Activated CD4-positive, alpha-beta T cell treated with anti-CD3 and anti-CD28 coated beads, Interleukin-2, amount 10 ng/mL, durations not matched to agents 7 days and 5 days (primary cell): ENCODE measurements at places on chromosomes 6 and 20. TPM values are rescaled to one million over a fixed set of nuclear protein-coding genes. Genes with fewer than 3 reads are reported as not detected.

SMOC2 gene
- not detected for total RNA-seq

BMP5 gene
- total RNA-seq = not detected

COL9A1 gene
- not detected for total RNA-seq

MICAL1 gene
- total RNA-seq = 93.1 TPM

PPP1R16B gene
- 63.6 TPM for total RNA-seq

ANKRD66 gene
- total RNA-seq = not detected

- no peak for DNase-seq
Measured at GRCh38 chr6:113291751-113292445, 565.2 kb upstream of the MARCKS start.

DNA sequence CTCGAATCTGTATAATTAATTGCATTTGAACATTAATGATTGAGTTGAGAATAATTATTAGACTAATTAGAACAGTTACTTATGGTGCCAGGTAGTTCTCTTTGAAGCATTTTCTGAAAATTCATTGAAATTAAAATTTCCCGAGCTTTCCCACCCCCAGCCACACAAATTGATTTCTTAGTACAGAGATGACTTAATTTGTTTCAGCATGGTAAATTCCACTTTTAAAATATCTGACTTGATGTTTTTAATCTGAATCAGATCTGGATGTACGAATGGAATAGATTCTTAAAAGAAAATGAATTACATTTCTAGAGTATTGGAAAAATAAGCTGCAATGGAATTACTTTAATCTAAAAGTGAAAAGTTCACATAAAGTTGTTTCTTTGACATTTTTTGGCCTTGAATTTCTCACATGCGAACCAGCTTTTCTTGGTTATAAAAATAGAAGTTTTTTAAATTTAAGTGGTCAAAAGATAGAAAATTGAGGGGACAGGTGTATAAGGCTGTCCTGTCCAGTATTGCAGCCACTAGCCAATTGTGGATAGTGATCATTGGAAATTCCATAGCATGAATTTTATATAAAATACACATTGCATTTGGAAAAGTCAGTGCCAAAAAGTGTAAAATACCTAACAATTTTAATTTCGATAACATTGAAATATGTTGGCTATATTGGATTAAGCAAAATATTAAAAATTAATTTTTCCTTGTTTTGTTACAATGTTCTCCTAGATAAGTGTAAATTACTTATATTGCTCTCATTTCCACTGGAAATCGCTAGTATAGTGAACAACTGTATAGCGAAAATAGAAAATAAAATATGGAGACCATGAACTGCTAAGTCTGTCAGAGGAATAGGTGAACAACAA lies 102.9 kb downstream of the OR2B2 start:
- no peak for DNase-seq

DNA sequence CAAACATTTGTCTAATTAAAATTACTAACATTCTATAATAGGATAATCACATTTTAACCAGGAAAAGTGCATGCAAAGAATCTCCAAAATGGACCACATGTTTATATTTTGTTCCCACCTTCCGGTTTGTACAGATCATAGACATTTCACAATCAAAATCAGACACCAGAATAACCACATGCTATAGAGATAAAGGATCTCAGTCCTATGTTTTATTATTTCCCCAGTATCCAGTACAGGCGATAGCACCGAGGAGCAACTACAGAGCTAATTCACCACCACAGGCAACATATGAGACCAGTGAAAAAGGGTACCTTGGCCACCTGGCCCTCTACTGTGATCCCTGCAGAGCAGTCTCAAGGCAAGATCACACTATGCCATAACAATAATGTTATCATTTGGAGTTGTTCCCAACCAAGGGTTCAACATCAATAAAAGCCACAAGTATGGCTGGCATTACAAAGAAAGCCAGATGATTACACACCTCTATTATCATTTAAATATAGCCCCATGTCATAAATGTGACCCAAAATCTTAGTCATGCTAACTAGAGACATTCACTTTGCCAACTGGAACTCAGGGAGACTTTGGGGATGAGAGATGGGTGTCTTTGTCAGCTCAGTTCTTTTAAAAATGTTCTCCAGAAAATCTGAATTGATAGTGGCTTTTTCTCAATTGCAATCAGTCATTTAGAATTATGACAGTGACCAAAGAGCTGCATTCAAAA lies 46.7 kb downstream of the RALGAPA2 start:
- DNase-seq = no peak

DNA sequence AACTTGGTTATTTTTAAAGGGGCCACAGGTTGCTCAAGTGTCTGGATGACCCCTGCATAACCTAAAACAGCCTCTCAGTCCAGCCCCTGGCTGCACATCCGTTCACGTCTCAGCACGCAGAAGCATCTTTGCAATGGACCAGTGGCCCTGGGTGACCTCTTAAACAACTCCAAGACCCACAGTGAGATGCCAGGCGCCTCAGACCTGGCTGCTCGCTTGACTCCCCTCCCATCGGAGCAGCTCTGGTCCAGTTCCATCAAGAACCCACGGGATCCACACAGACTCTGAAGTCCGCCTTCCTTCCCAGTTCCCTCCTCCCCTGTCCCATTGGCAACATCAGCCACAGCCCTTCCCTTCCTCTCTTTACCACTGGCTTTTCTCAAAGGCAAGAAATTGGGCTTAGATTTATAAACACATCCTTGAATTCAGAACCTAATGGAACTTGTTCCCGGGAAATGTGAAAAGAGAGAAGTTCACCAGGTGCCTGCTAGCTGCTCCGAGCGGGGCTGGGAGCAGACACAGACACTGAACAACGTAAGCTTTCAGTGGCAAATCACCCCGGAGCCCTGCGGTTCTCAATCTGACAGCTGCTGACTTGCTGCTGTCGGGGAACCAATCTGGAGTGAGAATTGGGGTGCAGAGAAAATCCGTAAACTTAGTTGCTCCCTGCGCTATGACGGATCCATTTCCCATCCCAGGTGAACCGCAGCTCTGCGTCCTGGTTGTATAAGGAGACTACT lies 39.6 kb upstream of the MPC1 start:
- no peak for DNase-seq

- DNase-seq = no peak
Measured at GRCh38 chr6:65199121-65199520, 507.9 kb downstream of the EYS start.

DNA sequence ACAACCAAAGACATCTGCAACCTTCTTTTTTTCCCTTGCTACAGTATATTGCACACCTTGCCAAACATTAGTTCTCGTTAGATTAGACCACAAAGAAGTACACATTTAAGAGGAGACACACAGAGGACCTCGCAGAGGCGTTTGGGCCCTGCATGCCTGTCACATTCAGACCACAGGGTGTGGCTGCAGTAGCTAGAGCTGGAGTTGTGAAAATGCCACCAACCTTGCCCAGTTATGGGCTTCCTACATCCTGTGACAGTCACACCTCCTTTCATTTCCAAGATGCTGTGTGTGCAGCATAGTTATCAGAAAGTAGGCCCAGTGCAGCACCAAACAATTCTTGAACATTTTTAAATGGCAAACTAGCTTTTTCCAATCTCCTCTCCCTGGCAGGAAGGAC lies 2.4 kb downstream of the SYNE1 start:
- peak; percentile 21 for DNase-seq

DNA sequence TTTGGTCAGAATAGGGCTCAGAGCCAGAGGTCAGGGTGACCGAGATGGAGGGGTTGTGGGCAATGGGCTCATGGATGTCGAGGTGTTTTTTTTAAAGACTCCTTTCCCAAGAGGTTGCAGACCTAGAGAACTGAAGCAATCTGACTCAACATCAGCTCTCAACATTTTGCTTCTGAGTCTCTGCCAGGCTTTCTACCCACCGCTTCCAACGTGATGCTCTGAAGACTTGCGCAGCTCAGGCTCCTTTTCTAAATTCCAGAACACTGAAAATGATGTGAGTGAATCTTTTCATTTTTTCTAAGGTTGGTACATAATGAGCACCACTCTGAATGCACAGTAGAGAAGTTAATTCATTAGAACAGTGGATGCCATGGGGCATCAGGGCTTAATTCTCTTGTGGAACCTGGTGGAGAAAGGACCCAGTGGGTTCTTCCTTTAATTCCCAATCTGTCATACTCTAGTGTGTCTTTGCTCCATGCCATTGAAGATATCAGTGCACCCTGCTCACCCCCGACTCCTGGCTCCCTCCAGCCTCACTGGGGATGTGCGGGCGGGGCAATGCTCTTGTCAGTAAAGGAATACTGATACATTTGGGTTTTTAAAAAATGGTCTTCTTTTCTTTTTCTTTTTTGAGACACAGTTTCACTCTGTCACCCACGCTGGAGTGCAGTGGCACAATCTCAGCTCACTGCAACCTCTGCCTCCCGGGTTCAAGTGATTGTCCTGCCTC lies 17.0 kb upstream of the KIF13A start:
- DNase-seq = no peak

- peak; percentile 84 for DNase-seq
Measured at GRCh38 chr6:11496152-11497060, 41.1 kb upstream of the TMEM170B start.

- DNase-seq = no peak
Measured at GRCh38 chr6:168434505-168434904, 6.5 kb upstream of the SMOC2 start.

DNA sequence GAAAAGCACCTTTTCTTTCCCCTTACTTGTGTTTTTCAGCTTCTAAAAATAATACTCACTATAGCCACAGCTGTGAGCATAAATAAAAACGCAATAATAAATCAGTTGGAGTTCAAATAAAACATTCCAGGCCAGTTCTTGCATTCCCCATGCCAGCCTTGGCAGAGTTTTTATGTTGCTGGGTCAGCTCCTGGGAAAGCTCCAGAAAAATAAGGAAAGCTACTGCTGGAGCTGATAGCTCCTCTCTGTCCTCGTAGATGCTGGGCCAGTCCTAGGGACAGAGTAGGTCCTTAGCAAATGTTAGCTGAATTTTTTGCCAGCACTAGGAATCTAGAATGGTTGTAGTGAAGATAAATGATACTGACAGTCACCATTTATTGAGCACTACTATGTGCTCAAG lies 389.0 kb upstream of the SYNCRIP start:
- DNase-seq = no peak

- no peak for DNase-seq
Measured at GRCh38 chr20:3900187-3900604, 11.0 kb downstream of the PANK2 start.

DNA sequence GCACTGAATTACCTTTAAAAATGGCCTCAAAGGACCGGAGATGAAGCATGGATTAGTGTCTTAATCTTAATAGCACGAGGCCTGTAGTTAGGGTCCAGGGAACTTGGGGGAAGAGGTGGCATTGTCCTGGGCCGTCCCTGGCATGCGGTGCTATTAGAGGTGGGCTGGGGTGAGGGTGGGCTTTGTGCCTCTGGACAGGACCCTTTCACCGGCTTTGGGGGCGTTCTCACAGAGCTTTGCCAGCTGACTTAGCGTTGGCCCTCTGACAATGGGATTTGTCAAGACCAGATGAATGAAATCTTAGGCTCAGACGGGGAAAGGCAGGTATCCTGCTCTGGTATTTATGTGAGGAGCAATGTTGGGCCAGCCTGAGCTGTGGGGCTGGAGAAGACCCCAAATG lies 59.6 kb downstream of the ERMARD start:
- DNase-seq = no peak

GRCh38 chr6:159978291-159979135 lies 9.6 kb downstream of the IGF2R start:
- DNase-seq = no peak

- DNase-seq = no peak
Measured at GRCh38 chr6:150409576-150410066, 40.8 kb downstream of the IYD start.

GRCh38 chr20:58556961-58557360 lies 41.8 kb upstream of the APCDD1L start:
- DNase-seq = no peak

DNA sequence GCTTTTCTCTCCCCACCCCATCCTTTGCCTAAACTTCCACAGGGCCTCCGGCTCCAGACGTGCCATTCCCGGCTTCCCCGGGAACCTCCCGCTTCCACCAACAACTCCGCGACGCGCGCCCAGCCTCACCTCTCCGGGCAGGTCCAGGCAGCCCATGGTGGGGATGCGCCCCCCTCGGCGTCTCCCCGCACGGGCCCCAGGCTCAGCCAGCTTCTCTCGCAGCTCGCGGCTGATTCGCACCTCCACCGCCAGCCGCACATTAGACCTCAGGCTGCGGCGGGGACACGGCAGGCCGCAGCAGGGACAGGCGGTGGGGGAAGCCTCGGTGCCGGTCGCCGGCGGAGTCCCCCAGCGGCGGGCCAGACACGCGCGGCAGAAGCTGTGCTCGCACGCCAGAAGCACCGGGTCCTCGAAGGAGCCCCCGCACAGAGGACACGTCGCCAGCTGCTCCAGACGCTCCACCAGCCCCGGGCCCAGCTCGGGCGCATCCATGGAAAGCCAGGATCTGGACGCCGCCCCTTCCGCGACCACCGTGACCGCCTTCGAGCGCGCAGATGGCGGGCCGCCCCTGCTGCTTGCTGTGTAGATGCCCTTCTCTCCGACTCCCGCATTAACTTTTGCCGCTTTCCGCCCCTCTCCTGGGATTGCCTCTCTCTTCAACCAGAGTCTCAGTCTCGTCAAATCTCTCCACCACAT lies at the start of gene RNF39:
Gene RNF39 (minus strand): TSS at position 676 of the 696 bp plus-strand sequence. CDS start 184 bp downstream, at position 492.
- DNase-seq = no peak

DNA sequence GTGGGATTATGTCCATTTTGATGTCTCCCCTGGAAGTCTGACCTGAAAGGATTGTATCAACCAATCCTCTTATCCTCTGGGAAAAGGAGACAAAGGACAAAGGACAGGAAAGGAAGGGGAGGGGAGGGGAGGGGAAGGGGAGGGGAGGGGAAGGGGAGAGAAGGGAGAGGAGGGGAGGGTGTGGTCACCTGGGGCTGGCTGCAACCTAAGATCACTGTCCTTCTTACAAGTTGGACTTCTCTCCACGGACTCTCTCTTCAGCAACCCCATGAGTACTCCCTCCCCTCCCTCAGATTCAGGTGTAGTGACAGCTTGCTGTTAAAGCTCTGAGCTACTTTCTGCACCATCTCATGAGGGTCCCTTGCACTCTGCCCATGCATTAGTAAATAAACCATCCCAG lies 58.9 kb upstream of the KLHL31 start:
- no peak for DNase-seq

GRCh38 chr6:161639772-161640171 lies 365.9 kb upstream of the AGPAT4 start:
- no peak for DNase-seq

DNA sequence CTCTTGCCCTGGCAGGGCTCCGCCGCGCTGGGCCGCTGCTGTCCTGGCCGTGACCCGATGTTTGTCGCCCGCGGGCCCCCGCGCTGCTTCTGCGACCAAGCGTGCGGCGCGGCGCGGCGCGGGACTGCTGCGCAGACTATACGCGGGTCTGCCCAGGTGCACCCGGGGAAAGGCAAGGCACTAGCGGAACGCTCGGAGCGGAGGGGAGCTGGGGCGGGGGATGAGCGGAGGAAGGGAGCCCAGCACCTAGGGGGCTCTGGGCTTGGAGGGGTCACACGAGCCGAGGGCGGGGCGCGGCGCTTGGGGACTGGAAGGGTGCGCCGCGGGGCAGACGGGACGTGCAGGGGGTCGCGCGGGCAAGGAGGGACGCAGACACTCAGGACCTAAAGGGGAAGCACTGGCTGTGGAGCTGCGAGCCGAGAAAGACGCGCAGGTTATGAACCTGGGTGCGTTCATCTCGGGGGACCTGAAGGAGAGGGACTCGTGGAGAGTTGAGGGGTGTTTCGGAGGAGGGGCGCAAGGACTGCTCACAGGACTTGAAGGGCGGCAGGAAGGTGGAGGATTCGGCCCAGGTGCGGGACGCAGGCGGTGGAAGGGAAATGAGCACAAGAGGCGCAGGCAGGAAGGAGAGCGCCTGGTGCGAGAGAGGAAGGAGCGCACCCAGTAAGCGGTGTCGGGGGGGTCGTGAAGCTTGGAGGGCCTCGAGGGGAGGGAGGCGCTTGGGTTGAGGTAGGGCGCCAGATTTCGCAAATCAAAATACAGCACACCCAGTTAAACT lies 40.8 kb upstream of the ZNFX1 start:
- peak; percentile 21 for DNase-seq

GRCh38 chr6:63537201-63537958 lies 34.9 kb upstream of the LOC128125822 start:
- no peak for DNase-seq
